Natural killer cell (primary cell): ENCODE measurements at places on chromosomes 16 and 17.

GRCh38 chr17:3983606-3984484 is 19.6 kb upstream of the ATP2A3 start:
- DNase-seq: no peak

- no peak for DNase-seq
These were observed 72.5 kb downstream of the KNOP1 start for GRCh38 chr16:19645557-19645981.

- no peak for DNase-seq
These were observed 35.2 kb upstream of the HS3ST3A1 start for GRCh38 chr17:13636951-13637350.

DNA sequence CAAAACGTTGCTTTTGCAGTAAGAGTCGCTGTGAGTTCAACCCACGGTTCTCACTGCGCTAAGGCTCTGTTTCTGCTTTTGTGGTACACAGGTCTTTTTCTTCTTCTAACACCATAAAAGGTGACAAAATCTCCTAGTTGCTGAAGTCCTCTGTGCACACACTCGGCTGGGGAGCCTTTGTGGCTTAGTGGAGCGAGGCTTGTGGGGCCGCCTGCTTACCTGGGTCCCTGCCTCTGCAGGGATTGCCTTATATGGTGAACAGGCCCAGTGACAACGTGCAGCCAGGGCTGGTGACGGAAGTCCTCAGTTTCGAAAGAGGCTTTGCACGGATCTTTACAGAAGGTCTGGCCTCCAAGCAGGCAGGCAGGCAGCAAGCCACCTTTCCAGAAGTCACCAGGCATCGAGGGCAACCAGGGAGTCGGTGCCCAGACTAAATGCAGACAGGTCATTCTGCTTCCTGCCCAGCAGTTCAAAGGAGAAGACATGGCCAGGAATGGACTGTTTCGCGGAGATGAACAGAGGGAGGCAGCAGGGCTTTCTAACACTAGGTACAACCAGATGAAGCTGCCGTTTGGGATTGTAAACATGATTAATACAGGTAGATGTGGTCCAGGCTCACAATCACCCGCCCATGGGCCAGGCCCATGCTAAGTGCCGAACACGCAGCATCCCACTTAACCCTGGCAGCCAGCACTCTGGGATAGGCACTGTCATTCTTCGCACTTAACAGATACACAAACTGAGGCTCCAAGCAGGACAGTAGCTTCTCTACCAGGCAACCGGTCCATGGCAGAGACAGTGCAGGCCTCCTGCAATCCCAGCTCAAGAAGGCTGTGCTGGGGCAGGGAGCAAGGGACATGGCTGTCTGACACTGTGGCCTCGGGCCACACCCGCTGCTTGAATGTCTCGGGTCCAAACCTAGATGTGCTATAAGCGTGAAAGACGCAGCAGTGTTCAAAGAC is 10.7 kb upstream of the MEAK7 start:
- DNase-seq: peak; percentile 42

GRCh38 chr16:16989368-16989767 is 481.4 kb downstream of the XYLT1 start:
- DNase-seq: no peak

- no peak for DNase-seq
These were observed 68.9 kb downstream of the KCNJ2 start for GRCh38 chr17:70238228-70238627.

DNA sequence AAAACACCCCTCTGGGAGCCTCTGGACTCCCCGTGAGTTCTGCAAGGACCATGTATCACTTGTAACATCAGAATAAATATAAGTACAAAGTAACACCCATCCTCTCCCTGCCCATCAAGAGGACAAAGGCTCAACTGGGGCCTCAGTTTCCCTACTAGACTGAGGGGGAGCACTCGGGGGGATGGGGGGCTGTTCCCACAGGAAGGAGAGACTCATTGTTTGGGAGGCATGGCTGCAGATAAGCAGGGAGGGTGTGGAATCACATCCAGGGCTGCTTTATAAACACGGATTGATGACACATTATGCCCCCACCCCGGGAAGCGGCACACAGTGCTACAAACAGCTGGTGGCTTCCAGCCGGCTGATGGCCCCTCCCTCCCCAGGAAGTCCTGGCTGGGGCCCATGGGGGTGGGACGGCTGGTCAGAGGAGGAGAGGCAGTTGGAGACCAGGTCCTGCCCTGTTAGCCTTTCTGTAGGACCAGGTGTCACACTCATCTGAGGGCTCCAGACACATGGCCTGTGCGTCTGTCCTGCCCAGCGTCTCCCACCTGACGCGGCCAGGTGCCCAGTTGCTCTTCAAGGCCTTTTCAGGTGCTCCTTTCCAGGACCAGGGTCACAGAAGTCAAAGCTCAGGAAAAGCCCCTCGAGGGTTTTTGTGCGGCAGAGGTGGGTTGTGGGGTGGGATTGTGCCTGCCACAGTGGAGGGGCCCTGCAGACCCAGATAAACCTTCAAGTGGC is 1.3 kb upstream of the MPG start:
- peak; percentile 14 for DNase-seq

GRCh38 chr17:79741401-79741750 is 10.6 kb downstream of the ENPP7 start:
- DNase-seq: no peak

- DNase-seq: no peak
These were observed 45.3 kb downstream of the REXO5 start for GRCh38 chr16:20851601-20852000.

GRCh38 chr17:66522591-66523272 is 220.3 kb downstream of the PRKCA start:
- DNase-seq: no peak

- DNase-seq: no peak
These were observed 8.7 kb downstream of the ATXN1L start for GRCh38 chr16:71854369-71854948.

DNA sequence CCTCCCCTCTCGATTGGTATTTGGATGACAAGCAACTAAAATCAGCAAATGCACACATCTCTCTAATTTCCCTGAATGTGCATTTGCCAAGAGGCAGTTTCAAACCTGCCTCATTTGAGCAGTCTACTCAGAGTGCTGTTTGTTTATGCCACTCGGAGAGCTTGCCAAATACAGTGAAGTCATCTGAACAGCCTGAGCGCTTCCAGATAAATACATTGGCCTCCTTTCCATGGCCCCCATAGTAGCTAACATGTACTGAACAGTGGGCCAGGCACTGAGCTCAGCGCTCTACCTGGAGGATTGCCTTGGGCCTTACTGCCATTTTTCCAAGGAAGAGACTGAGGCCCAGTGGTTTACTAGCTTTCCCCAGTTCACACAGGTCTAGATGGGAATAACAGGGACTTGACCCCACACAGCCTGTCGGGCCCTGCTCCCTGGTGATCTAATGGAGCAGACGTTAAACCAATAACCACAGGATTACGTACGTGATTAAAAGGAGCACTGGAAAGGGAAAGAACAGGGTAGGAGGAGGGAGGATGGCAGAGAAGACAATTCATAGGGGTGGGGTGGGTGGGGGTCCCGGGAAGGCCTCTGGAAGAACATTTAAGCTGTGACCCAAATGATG is 18.7 kb upstream of the ANKRD40CL start:
- no peak for DNase-seq

GRCh38 chr16:87832137-87832527 is 37.2 kb downstream of the SLC7A5 start:
- no peak for DNase-seq

DNA sequence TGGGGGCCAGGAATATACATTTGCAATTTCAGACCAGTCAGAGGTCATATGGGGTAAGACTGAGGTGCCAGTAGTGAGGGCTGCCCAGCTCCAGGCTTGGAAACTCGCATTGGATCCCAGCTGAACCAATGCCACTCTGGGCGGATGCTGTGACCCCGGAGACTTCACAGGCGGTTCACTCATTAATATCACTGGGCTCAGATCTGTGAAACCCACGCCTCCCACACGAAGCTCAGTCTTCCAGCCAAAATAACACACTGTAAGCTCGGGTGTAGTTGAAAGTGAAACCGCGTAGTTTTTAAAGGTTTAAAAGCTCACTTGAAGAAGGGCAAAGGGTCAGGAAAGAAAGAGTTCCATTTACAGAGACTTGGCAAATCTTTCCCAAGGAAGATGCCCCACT is 254.8 kb downstream of the FOXL1 start:
- DNase-seq: no peak

GRCh38 chr17:68600067-68600930 is 868 bp downstream of the FAM20A start:
- DNase-seq: no peak

GRCh38 chr17:50979524-50979927 is 113.4 kb upstream of the TOB1 start:
- DNase-seq: no peak

DNA sequence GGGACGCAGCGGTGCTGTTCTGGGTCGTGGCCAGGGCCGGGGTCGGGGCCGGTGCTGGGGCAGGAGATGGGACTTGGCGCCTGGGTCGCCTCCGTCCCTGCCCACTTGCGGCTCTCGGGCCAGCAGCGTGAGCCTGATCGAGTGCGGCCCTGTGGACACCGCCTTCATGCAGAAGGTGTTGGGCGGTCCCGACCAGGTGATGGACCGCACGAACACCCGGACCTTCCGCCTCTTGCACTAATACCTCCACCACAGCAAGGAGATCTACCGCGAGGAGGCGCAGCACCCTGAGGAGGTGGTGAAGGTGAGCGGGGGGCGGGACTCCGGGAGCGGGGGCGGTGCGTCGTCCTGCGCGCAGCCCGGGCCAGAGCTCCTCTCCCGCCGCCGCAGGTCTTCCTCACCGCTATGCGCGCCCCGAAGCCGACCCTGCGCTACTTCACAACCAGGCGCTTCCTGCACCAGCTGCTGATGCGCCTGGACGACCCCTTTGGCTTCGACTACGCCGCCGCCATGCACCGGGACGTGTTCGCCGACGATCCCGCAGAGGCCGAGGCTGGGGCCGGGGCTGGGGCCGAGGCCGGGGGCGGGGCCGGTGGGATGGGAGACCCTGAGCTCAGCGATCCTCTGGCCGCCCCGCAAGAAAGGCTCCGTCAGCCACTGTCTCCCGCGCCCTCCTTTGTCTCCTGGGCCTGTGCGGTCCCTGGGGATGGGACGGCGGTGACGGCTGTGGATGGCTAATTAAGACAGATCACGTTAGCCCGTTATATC is 4.5 kb upstream of the HSD17B1 start:
- DNase-seq: peak; percentile 58

- DNase-seq: no peak
These were observed 9.8 kb downstream of the PMFBP1 start for GRCh38 chr16:72162105-72162692.

DNA sequence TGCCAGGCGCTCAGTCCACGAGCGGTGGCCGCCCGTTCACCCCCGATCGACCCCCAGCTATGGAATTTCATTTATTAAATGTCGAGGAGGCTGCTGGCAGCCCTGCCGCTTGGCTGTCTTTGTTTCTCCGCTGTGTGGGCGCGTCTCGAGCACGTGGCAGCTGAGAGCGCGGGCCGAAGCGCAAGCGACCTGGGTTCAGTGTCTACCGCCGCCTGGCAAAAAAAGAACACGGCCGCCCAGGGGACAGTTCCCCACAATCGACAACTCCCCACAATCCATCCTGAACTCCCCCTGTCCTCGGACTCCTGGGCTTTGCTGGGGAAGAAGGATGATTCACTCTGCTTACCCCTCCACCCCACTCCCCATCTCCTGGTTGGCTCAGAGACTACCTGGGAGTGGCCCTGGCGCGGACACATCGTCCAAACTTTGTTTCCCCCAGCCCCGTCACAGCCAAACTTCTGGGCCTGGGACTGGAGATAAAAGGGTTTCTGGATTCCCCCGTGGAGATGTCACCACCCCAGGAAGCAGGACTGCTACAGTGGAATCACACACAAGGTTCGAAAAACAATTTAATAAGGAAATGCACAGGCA is 1.7 kb upstream of the ANKRD13B start:
- DNase-seq: peak; percentile 57

DNA sequence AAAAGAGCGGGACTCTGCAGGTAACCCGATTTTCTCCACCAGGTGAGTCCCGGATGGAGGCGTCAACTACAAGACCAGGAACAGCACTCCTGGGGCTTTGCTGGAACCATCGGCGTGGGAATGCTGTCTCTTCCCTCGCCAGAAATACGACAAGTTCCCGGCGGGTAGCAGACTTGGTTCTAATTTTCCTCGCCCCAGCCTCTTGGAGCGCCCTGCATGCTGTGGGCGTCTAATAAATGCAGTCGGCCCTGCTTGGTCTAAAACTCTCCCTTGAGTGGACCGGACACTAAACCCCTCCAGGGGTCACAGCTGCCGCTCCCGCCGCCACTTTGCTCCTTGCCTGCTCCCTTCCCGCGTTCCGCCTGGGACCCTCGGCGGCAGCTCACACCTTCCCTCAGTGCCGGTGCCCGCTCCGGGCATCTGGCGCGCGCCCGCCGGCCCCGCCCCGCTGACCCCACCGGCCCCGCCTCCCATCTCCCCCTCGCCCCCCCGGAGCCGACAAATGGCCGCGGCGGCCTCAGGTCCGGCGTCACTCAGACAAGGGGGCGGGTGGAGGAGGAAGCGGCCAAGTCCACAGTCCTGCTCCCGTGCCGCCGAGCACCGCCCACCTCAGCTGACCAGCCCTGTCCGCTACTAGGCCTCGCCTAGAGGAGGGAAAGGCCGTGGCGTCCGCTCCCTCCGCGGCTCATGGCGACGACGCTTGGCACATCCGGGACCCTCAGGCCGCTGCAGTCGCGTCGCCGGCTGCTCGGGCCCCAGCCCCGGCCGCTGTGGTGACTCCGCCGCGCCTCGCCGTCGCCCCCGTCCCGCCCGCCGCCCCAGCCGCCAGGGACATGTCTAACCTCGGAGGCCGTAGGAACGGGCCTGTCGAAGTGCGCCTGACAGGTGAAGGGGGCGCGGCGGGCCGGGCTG is 65.8 kb downstream of the KPNA2 start:
- DNase-seq: peak; percentile 80

DNA sequence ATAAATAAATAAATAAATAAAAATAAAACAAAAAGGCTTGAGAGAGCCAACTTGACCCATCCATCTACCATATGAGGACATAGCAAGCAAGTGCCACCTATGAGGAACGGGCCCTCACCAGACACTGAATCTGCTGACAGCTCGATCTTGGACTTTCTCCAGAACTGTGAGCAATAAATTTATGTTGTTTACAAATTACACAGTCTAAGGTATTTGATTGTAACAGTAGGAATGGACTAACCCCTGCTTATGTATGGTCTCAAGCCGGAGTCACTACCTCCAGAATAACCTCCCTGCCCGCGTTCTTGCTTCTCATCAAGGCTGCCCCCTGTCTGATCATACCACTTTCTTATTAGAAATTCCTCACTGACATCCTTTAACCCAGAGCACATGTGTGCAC is 9.9 kb downstream of the SLC5A11 start:
- DNase-seq: no peak

- DNase-seq: no peak
These were observed 15.1 kb upstream of the CIBAR2 start for GRCh38 chr16:85127379-85127723.

DNA sequence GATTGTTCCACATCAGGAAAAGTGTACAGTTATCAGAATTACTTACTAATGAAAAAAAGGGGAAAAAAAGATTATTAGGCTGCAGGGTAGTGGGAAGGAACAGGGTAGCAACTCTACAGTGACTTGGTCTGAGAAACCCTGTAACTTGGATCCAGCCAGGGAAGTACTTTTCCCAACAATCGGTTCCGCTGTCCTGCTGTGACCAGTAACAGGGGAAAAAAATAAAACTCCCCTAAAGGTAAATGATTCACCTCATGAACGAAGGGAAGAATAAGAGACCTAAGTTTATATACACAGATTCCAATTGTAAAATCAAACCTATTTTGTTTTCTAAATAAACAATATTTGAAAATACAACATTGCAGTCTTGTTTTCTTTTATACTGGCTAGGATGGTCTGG is 189.9 kb downstream of the WWOX start:
- no peak for DNase-seq
